Inflammatory macrophage treated with lipopolysaccharide for 4 hours (primary cell): ENCODE measurements at places on chromosomes 12 and 14.

GRCh38 chr14:21526672-21527317, 649 bp upstream of the SALL2 start:
- no peak for DNase-seq

DNA sequence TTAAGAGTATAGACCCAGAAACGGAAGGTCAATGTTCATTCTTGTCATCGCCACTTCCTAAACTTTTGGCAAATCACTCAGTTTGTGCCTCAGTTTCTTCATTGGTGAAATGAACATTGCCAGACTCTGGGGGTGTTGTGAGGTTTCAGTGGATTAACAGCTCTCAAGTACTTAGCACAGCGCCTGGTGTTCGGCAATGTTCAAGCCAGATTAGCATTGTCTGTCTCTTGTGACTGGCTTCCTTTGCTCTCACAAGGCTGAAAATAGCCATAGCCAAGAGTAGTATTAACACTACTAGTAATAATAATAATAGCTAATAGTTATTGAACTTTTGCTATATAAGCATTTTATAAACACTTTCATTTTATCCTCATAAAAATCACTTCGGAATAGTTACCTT, 71.9 kb downstream of the C12orf75 start:
- DNase-seq = no peak

GRCh38 chr12:79012636-79013035, 148.1 kb downstream of the SYT1 start:
- DNase-seq = no peak

- DNase-seq = no peak
Measured at GRCh38 chr14:99101855-99102461, 170.0 kb downstream of the BCL11B start.

DNA sequence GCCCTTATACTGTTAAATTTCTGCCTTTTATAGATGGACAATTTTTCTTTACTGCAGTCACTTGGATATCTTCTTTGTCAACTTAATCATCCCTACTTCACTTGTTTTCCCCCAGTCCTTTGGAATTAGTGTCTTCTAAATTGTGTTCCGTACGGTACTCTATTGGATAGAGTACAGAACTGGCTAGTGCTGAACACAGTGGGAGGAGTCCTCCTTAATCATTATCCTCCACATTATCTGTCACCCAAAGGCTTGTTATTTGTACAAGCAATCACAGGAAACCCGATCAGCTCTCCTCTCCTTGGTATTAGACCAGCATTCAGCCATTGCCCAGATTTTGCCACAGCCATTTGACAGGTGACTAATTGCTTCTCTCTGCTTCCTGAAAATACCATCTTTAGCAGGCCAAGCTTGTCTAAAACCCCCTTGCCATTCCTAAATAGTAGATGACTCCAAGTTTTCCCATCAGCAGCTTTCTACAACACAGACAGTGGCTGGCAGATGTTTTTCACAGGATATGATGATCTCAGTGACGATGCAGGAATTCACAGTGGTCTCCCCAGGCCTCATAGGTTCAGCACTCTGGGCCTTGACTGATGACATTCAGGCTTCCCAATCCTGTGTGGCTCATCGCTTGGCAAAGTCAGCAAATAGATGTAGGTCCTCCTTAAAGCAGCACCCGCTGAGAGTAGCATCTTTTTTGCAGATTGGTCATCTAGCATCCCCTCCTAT, 216.0 kb upstream of the RGS6 start:
- DNase-seq = no peak

- peak; percentile 54 for DNase-seq
Measured at GRCh38 chr12:127284021-127284420, 982.9 kb upstream of the TMEM132C start.

GRCh38 chr14:105647784-105648608, 121.6 kb downstream of the TMEM121 start:
- DNase-seq = no peak

GRCh38 chr14:23326491-23327332, 5.5 kb downstream of the PABPN1 start:
- no peak for DNase-seq

DNA sequence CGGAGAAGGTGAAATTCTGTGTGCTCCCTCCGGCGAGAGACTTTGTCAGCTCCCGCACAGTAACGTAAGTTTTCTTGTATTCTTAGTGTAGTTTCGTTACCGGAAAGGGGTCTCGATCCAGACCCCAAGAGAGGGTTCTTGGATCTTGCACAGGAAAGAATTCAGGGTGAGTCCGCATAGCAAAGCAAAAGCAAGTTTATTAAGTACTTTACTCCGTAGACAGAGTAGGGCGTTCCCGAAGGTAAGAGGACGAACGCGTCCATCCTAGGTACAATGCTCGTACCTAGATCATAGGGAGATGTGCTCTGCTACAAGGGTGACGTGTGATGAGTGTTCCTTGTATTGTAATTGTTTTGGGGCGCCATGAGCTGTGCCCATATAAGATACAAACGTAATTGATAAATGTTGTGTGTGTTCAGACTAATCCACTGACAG, 293 bp downstream of the IFI27L1 start:
- no peak for DNase-seq

DNA sequence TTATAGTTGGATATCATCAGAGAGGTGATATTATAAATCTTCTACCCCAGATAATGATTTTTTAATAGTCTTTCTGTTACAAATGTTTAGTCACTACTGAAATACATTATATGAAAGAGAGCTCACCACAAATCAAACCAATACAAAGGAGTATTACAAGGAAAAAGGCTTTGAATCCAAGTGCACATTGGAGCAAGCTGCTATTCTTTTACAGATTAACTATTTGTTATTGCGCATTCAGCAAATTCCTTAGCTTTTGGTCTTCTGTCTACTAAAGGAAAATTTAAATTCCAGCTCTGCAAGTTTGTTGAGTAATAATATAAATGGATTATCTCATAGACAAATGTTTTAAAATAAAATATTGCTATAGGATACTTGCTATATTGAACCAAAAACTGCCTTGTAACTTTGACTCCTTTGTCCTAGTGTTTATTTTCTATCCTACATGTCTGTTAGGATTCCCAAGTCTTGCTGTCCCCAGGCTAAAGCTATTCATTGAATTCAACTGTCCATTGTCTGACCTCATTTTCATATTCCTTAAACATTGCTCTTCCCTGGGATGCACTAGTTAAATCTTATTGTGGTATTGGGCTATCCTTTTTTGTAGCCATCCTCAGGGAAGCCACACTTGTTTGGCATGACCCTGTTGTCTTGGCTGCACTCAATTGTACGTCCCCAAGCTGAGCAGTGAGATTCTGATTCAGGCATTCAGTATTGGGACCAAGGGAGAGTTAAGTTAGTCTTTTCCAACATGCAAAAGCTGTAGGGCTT, 41.5 kb downstream of the PDE3A start:
- no peak for DNase-seq

DNA sequence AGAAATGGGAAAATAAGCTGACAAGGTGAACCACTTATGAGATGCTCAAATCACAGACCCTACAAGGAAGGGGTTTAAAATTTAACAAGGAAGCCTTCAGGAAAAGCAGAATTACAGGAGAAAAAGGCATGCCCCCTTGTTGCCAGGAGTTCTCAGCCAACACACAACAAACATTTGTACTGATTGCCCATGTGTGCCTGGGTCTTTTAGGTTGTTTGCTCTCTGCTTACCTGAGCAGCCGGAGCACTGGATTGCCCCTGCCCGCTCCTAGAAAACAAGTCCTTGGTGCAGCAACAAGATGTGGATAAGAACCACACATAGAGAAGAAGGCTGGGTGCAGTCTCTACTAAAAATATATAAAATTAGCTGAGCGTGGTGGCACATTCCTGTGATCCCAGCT, 3.4 kb downstream of the DRAM1 start:
- DNase-seq = no peak

DNA sequence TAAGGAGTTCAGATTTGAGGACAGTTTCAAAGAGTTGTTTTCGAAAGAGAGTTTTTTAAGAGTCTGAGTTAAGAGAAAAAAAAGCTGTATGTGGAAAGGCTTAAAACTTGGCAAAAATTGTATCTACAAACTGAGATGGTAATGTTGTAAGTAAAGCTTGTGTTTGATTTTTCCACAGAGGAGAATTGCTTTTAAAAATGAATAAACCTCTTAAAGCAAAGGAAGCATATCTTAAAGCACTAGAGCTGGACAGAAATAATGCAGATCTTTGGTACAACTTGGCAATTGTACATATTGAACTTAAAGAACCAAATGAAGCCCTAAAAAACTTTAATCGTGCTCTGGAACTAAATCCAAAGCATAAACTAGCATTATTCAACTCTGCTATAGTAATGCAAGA, 50.3 kb downstream of the TMTC3 start:
- DNase-seq = no peak

- no peak for DNase-seq
Measured at GRCh38 chr12:2082321-2082720, 29.5 kb downstream of the CACNA1C start.

DNA sequence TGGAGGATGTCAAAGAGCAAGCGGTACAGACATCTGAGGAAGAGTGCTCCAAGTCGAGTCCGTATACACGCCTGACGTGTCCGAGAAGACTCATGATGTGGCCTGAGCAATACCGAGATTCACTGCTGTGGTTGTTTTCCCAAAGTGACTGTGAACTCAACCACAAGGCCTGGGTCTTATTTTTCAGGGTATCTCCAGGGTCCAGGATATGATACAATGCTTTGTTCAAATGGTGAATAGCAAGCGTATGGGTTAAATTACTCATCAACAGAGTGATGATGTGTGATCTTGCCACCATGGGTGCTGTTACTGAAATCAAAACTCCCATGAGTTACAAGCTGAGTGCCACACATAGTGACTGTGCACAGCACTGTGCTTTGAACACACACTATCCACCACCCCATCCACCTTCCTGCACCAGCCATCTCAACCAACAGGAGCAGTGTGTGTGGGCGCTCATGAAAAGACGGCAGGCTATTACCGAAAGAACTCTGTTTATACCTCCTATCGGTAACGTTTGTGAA, 109.6 kb downstream of the BCAT1 start:
- peak; percentile 69 for DNase-seq

- DNase-seq = peak; percentile 35
Measured at GRCh38 chr12:57456145-57456700, 1.1 kb downstream of the INHBE start.

DNA sequence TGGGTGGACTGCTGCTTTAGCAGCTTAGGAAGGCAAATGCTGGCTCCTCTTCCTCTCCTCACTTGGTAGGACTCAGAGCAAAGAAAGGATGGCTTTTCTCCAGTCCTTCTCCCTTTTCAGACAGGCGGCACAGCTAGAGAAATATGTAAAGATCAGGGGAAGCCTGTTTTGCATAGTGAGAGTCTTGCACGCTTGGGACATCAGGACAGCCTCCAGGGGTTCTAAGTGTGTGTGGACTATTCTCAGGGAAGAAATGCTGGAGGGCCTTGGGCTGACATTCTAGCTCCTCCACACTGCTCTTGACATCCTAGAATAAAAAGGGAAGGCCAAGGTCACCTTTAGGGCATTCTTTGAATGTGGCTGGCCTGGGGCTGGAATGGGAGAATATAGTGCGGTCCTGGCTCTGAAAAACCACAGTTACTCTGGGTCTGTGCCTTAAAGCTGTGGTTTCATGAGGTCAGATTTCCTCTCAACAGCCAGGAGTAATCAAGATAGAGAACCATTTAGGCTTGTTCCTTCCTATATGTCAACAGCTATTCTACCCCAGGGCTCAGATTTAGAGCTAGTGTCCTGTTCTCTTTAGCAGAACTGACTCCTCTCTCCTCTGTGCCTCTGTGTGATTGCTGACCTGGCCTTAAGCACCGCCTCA, 24.3 kb downstream of the CMA1 start:
- peak; percentile 22 for DNase-seq

DNA sequence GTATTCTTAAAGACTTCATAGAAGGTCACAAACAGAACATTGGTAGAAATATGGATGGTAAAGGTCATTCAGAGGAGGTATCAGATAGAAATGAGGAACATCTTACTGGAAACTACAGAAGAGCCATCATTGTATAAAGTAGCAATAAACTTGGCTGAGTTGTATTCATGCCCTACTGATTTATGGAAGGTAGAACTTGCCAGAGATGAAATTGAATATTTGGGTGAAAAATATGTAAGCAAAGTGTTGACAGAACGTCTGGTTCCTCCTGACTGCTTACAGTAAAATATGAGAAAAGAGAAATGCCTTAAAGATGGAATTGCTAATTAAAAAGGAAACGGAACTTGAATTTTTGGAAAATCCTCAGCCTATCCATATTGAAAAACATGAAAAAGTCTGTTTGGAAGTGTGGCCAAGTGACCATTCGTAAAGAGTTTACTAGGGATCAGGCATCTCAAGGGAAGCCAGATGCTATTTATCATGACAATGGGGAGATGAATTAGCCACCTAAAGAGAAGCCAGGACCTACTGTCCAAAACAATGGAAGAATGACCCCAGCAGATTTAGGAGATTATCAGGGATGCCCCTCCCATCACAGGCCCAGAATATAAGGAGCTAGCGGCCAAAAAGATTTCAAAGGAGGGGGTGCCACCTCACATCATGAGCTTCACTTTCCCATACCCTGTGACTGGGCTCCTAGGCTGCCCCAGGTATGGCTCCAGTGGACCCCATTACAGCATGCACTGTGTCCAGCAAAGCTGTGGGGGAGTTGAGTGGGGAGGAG, 189.3 kb downstream of the ITPR2 start:
- no peak for DNase-seq

DNA sequence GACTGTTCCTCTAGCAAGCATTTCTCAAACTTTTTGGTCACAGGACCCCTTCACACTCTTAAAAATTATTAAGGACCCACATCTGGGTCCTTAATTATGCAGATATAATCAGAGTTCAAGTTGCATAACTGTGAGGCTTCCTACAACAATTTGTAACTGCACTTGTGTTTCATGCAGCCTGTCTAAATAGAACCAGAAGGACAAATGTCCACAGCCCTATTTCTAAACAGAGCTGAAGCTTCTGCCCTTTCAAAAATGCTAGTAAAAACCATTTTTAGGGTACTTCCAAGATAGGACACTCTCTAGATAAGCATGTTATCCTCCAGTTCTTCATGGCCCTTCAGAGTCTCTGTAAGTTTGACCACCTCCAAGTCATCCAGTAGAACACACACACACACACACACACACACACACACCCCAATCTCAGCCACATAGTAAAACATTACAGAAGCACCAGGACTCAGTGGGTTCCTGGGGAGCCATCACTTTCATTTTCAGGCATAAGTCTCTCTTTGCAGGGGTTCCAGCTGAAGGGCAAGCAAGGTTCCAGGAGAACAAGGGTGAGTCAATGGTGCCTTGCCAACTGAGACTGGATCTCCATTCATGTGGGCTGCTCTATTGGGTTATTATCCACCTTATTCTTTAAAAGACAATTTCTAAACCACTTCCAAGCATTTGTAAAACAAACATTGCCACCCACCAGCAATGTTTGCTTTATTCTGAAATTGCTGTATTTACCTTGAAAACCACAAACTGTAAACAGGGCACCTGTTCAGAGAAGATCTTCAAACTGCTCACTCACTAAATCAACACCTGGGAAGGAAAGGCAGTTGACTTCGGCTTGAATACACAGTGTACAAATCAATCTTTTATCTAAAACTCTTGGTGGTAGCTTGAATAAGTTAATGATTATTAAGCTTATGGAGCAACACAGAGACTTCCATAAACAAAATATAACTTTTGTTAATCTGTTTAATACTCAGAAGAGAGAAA, 64.1 kb downstream of the ITPR2 start:
- DNase-seq = no peak
